ENCODE measurements at places on chromosomes 12 and 14.

- DNase-seq, result no peak
These were observed 243.5 kb downstream of the TMEM132C start for GRCh38 chr12:128510511-128510910.

DNA sequence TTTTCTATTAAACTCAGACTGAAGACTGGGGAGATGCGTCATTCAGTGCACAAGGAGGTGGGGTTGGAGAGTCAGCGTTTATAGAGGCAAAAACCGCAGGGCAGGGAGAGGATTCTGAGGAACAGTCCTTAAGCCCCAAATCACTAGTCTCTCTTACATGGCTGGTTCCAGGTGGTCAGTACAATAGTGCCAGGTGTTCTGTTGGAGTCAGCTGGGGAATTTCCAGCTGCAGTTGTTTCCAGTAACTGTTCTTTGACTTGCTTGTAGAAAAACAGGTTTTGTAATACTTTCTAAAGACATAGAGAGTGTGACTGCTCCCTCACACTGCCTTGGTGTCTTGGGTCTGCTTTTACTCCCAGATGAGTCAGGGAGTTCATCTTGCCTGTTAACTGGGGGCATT, 192.2 kb downstream of the TMTC3 start:
- DNase-seq, result no peak

DNA sequence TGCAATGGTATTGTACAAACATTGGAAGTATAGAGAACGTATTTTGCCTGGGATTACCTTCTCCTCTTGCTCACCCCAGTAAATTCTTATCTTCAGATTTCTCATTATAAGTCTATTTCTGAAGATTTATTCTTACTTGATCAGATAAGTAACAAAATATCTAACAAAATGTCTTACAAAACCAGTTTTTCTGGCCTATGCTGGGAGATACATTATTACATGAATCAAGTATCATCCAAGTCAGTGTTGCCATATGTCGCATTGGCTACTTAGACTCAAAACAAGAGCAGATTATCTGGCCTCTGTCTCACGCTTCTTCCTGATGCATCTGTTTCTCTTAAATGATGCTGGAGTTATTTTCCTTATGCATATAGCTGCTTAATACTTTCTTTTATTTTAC, 408.5 kb downstream of the CCER1 start:
- DNase-seq, result no peak

GRCh38 chr12:106704081-106704480, 70.4 kb upstream of the RIC8B start:
- DNase-seq, result no peak

DNA sequence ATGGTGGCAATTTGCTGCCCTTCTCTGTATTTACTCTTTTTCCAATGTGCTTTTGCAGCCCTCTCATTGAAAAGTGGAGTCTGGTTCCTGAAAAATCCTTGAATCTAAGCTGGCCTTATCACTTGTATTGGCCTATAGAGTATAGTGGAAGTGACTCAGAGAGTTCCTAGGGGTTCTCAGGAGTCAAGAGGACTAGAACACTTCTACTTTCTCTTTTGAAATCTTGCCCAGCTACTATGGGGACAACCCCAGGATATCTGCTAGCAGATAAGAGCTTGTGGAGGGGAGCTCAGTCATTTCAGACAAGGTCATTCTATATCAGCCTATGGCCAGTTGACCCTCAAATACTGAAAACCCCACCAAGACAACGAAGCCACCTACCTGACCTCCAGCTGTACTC, 26.7 kb upstream of the WSCD2 start:
- DNase-seq, result no peak

- no peak for DNase-seq
These were observed 127.6 kb downstream of the WIF1 start for GRCh38 chr12:64993461-64993860.

GRCh38 chr12:76680940-76681339, 83.0 kb upstream of the ZDHHC17 start:
- DNase-seq, result peak; percentile 72

Measured in AG04449 (cell line).